T-helper 2 cell (primary cell): ENCODE measurements at places on chromosomes 6 and 20.

DNA sequence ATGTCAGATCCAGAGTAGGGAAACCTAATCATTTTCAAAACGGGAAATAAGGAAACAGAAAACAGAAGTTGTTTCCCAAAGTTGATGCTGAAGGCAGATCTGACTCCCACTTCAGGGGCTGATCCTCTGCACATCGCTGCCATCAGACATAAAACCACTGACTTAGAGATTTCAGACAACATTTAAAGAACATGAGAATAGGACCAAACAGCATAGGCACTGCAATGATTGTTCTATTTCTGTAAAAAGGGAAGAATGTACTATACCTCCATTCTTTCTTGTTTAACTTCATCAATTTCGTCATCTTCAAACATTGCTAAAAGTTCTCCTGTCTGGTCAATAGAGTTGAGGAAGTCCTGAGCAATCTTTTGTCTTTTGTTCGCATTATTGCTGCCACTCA is 324.7 kb upstream of the RUNX2 start:
- DNase-seq = no peak

DNA sequence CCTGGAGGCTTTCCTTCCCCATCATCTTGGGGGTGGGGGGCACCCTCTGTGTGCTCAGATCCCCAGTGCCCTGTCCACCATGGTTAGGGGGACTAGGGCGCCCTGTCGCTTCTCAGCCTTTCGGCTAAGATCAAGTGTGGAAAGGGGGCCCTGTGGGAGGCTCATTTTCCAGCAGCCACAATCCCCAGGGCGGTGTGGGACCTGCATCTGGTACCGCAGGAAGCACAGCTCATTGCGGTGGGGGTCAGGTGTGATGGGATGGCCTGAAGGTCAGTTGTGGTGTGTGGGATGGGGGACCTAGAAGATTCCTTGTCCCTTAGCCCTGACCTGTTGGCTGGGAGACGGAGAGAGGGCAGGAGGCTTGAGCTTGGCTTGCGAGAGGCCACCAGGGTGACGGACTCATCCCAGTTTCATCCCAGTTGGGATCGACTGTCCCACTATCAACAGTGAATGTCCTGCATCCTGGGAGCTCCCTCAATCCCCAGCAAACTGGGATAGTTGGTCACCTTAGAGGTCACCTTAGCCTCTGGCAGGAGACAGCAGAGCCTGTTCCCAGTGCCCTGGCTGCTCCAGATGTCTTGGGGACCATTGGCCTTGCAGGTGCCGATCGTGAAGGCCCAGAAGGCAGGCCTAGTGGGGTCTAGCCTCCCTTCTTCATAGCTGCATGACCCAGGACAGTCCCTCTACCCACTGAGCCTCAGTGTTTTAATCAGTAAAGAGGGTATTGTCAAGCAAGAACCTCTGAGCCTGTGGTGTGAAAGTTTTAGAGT is 64.5 kb upstream of the PMEPA1 start:
- DNase-seq = no peak

- no peak for DNase-seq
Observed at GRCh38 chr20:61477451-61477861, 225.4 kb downstream of the CDH4 start.

- DNase-seq = no peak
Observed at GRCh38 chr6:91626911-91627310, 1040.0 kb upstream of the MAP3K7 start.

DNA sequence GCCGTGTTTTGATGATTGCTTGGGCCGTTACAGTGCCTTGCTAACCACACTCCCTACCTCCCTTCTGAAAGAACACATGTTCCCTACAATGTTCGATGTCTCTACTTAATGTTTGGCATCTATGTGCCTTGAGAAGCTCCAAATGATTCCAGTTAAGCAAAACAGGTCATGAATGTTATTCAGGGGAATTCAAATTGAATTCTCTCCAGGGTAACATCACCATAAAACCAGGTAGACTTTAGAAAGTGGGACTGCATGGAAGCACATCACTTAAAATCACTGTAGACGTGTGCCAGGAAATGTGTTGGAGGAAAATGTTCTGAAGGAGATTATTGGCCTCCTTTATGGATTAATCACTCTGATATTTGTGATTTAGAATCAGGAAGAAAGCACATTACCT is 128.1 kb downstream of the ADAT2 start:
- no peak for DNase-seq

DNA sequence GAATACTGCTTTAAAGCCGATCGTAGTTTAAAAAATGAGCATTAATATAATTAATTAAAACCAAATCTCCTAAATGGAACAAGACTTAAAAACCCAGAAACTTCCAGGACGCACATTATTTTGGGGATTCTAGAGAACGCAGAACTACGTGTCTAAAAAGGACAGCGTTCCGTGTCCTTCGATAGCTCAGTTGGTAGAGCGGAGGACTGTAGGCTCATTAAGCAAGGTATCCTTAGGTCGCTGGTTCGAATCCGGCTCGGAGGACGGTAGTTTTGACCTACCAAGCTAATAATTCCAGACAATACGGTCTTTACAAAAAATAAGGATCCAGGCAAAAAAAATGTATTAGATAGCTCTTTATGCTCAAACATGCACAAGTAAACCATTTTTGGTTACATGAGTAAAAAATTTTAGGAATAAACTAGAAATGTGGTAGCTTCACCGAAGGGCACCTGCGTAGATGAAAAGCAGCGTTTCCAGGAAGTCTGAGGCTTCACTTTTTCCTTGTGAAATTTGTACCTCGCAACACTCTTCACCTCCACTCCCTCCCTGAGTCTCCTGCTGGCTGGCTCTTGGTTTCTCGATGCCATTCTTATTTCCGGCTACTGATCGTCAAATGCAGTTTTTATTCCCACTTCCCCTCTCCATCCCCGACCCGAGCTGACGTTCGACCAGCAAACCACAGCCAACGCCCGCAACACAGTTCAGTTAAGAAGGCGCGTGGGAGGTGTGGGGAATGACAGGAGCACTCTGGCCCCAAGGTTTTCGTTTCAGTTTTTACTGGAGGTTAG is 19.6 kb upstream of the ABT1 start:
- no peak for DNase-seq

- no peak for DNase-seq
Observed at GRCh38 chr6:109299776-109300564, 82.3 kb downstream of the CD164 start.

DNA sequence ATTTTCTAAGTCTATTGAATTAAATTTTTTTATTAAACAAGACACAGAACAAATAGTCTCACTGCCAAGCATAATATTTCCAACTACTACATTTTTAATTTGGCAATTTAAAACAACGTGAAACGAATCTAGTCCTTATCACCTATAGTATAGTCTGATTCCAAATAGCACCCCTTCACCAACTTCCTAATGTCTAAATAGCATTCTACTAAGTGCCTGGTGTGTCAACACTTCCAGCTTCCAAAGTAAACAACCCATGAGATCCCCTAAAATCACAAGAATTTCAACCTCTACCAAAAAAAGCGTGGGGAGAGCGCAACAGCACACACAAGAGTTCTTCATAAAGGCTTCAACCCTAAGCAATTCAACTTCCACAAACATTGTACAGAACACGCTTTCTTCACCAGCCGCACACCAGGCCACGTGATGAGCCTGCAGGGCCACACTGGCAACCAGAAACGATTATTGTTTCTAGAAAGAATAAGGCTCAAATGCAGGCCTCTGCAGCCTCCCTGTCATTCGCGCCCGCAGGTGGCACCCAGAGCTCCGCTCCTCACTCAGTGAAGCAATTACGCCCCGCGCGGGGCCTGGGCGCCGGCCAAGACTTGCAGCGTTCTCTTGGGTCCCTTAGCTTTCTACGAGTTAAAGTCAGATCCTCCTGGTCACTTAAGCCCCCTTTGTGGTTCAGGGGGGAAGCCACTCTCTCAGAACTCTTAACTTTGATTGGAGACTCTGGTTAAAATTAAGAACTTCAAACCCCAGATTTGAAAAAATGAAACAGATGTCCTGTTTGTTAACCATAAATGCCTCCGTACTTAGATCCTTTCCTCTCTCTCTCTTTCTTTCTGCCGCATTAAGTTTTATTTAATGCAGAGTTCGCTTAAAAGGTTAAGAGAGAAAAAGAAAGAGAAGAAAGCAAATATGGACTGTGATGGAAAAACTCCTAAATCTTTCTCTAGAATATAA is 18.3 kb downstream of the SIM1 start:
- peak; percentile 55 for DNase-seq

- no peak for DNase-seq
Observed at GRCh38 chr20:44961870-44962267, 1.7 kb upstream of the TOMM34 start.

GRCh38 chr6:105609375-105609991 is 206.6 kb upstream of the PREP start:
- DNase-seq = no peak

GRCh38 chr20:13554706-13555105 is 84.0 kb downstream of the TASP1 start:
- no peak for DNase-seq

GRCh38 chr6:158782432-158783166 is 36.6 kb downstream of the EZR start:
- no peak for DNase-seq

GRCh38 chr6:154675602-154676088 is 57.6 kb upstream of the SCAF8 start:
- peak; percentile 79 for DNase-seq

DNA sequence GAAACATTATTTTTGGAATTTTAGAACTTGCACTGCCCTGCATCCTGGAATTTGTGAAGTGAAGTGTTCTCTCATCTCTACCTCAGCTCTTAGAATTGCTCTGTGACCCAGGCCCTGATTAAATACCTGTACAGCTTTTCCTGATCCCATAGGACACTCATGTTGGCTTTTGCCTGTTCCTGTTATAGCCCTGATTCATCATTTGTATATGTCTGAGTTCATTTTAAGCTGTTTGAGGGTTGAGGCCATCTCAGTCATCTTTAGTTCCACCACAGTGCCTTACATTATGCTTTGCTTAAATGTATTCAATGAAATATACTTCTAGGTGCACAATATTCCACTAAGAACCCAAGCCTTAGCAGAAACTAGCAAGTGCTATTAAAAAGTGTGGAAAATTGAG is 26.4 kb downstream of the ZFAND3 start:
- no peak for DNase-seq
